GM23248 (cell line): ENCODE measurements at places on chromosomes 7 and 10.
A peak's percentile ranks its signal among the peaks of the same experiment; 100 is the strongest.

GRCh38 chr7:480531-481218 is 39.0 kb downstream of the PDGFA start:
- DNase-seq: no peak

DNA sequence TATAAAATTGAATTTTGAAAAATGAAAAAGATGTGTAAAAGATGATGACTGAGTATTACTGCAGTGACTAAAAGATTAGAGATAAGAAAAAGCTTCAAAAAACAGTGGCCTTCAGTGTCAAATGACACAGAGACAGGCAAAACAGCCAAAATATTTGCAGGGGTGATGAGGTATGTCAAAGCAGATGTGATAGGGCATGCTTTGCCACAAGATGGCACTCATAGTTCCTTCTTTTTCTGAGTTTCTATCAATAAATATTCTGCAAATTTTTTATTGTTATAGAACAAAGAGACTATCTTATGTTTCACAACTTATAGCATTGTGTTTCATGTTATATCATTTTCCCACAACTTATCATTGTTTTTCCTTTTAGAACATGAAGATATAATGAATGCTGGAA is 344.1 kb upstream of the HPS1 start:
- DNase-seq: peak; percentile 34

DNA sequence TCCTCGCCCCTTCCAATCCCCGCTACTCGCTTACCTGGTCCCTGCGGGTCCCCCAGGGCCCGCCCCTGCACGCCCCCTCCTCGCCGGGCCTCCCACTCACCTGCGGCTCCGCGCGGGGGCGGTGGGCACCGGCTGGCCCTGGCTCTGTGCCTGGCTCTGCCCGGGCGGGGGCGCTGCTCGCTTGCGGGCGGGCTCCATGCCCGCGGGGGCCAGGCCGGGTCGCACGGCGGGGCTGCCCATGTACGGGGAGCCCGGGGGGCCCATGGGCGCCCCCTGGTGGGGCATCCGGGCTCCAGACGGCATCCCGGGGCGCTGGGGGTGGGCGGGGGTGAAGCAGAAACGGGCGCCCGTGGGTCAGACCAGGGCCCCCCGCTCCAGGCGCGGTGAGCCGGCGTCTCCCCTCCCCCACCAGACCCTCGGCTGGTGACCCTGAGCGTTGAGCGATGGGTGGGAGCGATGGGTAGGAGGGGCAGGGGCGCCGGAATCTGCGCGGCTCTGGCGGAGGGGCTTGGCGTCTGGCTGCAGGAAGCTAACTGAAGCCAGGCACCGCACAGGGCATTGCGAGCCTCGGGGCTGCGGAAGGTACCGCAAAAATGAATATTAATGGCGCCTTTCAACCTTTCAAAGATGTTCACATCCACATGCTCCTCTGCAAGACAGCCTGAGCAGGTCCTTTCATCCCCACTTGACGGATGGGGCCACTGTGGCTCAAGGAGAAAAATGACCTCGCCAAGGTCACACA is 3.0 kb downstream of the SMARCD3 start:
- peak; percentile 61 for DNase-seq

DNA sequence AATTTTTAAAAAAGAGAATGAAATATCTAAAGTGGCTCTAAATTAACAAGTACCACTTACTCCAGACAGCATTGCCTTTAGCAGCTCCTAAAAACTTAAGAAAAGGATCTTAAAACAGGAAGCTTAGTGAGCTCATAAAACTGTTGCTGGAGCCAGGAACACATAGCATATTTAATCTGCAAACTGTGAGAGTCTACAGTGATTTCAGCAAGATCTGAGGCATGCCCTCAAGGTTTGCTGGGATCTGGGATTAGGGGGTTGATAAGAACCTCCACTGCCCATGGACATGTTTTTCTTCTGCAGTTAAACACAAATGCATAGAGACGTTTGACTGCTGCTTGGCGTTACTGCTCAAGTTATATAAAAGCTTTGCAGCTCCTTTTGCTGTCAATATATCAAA is 3.8 kb downstream of the GLI3 start:
- peak; percentile 50 for DNase-seq

GRCh38 chr10:69494626-69495558 is 43.6 kb downstream of the TSPAN15 start:
- DNase-seq: no peak
